ENCODE measurements at places on chromosomes 5 and 9. TPM values are rescaled to one million over a fixed set of nuclear protein-coding genes. Genes with fewer than 3 reads are reported as not detected.
A peak's percentile ranks its signal among the peaks of the same experiment; 100 is the strongest.

DNA sequence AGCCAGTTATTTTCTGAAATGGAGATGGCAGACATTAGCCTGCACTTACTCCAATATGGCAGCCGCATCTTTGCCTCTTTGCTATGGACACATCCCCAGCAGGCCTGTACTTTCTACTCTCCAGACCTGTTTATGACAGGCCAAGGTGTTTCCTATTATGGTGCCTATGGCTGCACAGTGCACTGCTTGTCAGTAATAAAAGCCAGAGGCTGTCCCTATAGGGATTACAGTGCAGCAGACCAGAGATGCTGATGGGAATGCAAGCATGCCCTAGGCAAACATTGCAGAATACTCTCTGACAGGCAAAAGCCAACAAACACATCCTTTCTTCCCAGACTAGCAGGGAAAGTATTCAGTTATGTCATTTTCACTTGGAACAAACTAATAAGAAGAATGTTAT is 442.9 kb downstream of the RAB3C start:
- DNase-seq: no peak

GRCh38 chr5:149665416-149666175 is 64.5 kb upstream of the PPARGC1B start:
- no peak for DNase-seq

Gene CDHR2
- total RNA-seq: 2.1 TPM

DNA sequence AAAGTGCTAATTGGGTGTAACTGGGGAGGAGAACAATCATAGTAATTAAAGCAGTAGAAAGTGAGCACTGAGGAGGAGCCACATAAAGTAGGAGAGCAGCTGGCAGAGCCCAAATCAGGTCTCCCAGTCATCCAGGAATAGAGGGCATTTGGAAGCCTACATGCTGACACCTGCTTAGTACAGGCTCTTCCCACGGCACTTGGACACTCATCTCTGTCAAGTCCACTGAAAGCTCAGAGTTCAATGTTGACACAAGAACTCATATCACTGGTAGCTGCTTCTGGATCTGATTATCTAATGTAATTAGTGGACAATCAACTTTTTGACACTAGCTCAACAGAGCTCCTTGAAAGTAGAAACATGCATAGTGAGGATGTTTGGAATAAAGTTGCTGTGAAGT is 45.9 kb upstream of the PCSK1 start:
- DNase-seq: no peak

Gene ADGRV1
- total RNA-seq: not detected

GRCh38 chr5:95620870-95621838 is 1.3 kb downstream of the GPR150 start:
- peak; percentile 53 for DNase-seq

GRCh38 chr9:61669352-61669751 is 479.5 kb downstream of the SPATA31A7 start:
- DNase-seq: no peak

Gene OBP2B
- not detected for total RNA-seq

DNA sequence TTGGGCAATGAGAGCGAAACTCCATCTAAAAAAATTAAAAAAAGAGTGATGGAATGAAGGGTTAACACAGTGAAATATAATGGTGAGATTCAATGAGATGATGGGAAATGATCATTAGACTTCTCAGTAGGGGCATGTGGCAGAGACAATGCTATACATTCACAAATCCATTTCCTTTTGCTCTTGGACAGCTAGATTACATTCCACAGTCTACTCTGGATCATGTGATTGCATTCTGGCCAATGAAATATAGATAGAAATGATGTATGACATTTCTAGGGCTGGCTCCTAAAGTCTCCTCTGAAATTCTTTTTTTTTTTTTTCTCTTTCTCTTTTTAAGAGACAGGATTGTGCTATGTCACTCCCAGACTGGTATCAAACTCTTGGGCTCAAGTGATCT is 3.8 kb upstream of the GALT start:
- no peak for DNase-seq

- DNase-seq: peak; percentile 58
Observed at GRCh38 chr5:96868603-96869371, 7.5 kb upstream of the ERAP2 start.

- peak; percentile 78 for DNase-seq
Observed at GRCh38 chr5:36739751-36740221, 133.4 kb downstream of the SLC1A3 start.

- no peak for DNase-seq
Observed at GRCh38 chr9:14358523-14358922, 44.6 kb upstream of the NFIB start.

Gene COL27A1
- 0.99 TPM for total RNA-seq

Gene GFRA3
- total RNA-seq: 0.16 TPM

DNA sequence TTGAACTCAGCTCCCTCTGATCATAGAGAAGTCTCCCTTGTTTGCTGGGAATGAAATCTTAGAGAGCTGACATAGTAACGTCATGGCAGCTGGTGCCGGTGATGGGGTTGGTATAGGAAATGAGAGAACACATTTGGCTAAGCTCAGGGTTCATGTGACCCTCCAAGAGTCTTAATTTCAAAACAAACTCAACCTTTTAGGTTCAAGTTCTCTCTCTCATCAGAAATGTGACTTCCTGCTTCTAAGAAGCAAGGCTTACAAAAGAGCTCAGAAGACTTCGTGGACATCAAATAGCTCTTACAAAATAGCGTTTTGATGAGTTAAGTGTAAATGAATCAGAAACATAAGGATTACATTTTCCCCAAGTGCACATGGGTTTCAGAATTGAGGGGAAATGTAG is 97.3 kb downstream of the PAPPA start:
- DNase-seq: no peak

Gene FAM169A
- 5.6 TPM for total RNA-seq

Gene ZNF618
- 0.42 TPM for total RNA-seq

GRCh38 chr5:102969641-102970040 is 150.3 kb downstream of the GIN1 start:
- DNase-seq: no peak

Gene TERT
- total RNA-seq: 0.44 TPM

Gene CCDC192
- not detected for total RNA-seq

DNA sequence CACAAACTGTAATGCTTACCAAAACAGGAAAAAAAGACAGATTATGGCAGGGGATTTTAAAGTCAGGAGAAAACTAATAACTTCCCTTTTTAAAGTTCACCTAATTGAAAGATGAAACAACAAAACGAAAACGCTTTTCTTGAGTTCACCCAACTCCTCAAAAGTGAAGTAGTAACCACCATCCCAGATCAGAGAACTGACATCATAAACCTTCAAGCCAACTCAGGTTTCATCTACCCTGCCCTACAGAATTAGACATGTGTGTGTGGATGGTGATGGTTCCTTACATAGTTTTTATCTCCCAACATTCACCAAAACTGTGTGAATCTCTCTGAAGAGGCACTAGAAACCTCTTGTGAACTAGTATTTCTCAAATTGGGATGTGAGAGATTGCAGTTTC is 195.2 kb upstream of the PTGER4 start:
- no peak for DNase-seq

Gene PLGRKT
- total RNA-seq: 30.7 TPM

Gene LCN15
- total RNA-seq: not detected

- no peak for DNase-seq
Observed at GRCh38 chr5:175867587-175868347, 3.6 kb upstream of the CPLX2 start.

DNA sequence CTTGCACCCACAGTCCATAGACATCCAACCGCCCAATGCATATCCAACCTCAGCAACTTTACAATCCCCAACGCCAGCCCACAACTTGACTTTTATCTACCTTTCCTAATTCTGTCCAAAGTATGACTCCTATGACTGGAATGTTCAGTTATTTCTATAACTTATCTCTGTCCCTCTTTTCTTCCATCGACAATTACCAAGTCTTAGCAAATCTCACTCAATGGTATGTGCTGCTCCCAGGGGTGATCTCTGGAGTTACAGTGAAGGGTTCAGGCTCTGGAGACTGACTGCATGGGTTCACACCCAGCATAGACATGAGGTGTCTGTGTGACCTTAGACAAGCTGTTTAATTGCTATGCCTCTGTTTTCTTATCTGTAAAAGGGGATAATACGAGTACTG is 106.9 kb downstream of the SPOCK1 start:
- DNase-seq: no peak

- peak; percentile 82 for DNase-seq
Observed at GRCh38 chr5:14628346-14628745, 36.2 kb upstream of the OTULIN start.

DNA sequence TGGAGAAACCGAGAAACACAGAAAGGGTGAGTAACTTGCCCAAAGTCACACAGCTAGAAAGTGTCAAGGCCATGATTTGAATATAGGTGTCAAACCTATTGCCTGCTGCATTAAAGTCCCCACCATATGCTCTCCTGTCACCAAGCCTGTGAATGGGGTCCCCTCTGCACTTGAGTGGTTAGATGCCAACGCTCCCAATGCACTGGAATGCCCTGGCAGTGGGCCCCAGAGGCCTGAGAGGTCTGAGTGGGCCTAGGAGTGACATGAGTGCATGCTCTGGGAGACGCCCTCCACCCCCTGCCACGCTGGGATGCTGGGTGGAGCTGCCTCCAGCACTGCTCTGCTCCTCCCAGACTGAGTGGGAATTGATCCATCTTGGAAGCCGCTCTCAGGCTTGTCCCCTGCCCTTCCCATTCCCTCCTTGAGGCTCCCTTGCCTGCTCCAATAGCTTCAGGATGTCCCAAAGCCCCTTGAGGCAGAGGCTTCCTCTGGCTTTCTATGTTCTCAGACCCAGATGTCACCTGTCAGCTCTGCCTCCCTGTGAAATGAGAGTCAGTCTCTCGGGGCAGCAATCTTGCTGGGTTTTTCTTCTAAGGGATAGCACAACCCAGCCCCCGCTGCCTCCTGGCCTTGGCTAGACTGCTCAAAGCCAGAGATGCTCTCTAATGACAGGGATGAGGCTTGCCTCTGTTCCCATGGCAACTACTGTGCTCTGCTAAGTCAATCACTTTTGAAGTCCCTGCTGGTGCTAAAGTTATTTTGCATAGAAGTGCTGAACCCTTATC is 6.6 kb upstream of the ARSI start:
- DNase-seq: no peak

DNA sequence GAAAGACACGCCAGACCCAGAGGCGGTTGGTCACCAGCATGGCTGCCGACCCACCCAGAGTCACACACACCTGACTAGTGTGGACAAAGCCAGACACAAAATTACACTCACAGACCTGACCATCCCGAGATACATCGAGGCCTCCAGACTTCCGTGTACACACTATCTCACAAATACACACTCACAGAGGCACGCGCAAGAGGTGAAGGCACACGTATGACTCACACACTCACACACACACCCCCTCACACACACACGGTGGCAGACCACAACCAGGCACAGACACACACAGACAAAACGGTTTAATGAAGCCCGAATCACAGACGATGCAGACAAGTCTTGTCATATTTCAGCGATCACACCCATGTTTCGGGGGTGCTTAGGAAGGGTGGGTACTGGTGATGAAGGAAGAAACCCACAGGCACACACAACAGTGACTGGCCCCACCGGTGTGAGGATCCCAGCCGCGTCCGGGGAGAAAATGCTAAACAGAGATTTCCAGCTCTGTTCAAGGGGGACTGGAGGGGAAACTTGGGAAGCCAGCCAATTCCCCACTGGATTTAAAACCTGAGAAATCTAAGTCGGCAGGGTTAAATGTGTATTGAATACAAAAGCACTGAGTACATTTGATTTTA is 51.3 kb downstream of the CRB2 start:
- DNase-seq: no peak

- DNase-seq: no peak
Observed at GRCh38 chr5:122608222-122608621, 166.7 kb upstream of the SNX2 start.

DNA sequence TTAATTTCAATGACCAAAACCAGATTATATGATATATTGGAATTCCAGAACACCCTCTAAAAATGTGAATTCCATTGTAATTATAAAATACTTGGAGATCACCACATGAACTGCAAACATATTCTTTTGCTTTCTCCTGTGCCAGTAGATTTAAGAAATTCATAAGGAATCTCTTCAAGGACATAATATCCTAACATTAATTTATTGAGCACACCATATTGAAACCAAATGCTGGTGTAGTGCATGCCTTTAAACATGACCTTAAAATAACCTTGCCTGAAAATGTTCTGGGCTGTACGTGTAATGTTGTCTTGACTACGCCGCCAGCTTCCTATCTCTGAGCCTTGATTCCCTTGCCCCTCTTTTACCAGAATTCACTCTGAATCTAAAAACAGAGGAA is 205.0 kb upstream of the ACTBL2 start:
- no peak for DNase-seq

- peak; percentile 45 for DNase-seq
Observed at GRCh38 chr9:37528652-37529471, 43.1 kb downstream of the POLR1E start.

Gene FUBP3
- total RNA-seq: 36.4 TPM

Gene RIOK2
- 29.1 TPM for total RNA-seq

GRCh38 chr5:36450229-36451014 is 148.7 kb upstream of the RANBP3L start:
- DNase-seq: no peak

Gene DEPDC1B
- 49.1 TPM for total RNA-seq

- DNase-seq: no peak
Observed at GRCh38 chr9:134410071-134410834, 84.0 kb downstream of the RXRA start.

Measured in activated CD8-positive, alpha-beta T cell treated with anti-CD3 and anti-CD28 coated beads, Interleukin-2, amount 10 ng/mL, durations not matched to agents 7 days and 5 days (primary cell).